GM04503 (cell line): ENCODE measurements at places on chromosomes 2 and 18.

- DNase-seq, result no peak
Observed at GRCh38 chr18:63664571-63664970, 2.9 kb upstream of the SERPINB3 start.

DNA sequence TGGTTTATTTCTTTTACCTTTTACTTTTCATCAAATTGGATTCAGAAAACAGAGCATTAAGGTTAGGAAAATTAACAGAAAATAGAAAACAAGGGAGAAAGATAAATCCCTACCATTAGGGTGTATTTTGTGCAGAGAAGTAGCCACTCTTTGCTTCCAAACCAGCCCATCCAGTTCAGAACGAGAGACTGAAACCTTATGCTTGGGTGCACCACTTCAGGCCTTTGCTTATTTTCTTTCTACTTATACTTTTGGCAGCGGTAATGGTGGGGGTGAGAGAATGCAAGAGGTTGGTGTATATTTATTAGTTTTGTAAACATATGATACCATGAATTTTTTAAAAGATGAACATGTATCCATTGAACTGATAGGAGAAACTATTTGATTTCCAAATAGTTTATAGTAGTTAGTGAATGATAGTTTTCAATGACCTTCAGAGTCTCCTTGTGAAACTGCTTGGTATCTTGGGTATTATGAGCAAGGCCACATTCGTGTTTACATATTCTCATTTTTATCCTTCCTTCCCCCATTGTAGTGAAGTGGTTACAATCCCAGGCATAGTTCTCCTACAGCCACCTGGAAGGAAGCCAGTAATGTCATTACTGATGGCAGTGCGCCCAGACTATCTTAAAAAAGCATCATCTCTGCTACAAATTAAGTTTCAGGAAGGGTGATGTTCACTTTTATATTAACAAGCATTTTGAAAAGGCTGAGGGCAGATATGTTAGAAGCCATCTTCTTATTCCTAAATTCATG is 60.8 kb downstream of the MFSD6 start:
- DNase-seq, result peak; percentile 90

- DNase-seq, result no peak
Observed at GRCh38 chr2:197877038-197877437, 72.6 kb downstream of the PLCL1 start.

- DNase-seq, result no peak
Observed at GRCh38 chr18:25669741-25670140, 317.8 kb upstream of the ZNF521 start.

DNA sequence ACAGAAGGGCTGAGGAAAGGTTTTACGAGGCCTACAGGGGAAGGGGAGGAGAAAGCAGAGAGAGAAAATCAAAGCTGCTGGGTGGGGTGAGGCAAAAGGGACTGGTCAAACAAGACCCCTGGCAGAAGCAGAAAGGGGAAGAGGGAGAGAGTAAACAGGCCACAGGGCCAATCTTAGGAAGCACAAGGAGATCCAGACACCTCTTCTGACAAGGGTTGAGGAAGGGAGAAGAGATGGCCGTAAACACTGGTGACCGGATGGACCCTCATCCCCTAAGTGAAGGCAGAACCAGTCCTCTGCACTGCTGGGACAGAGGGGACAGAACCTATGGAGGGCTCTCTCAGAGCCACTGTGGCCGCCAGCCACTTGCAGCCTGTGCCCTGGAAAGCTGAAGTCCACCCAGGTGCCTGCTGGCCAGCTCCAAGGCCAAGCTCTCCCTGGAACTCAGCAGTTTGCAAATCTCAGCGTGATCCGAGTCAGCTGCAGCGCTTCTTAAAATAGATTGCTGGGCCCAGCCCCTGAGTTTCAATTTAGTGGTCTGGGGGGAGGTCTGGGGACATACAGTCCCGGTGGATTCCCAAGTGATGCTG is 108.8 kb downstream of the TMEM163 start:
- DNase-seq, result no peak

DNA sequence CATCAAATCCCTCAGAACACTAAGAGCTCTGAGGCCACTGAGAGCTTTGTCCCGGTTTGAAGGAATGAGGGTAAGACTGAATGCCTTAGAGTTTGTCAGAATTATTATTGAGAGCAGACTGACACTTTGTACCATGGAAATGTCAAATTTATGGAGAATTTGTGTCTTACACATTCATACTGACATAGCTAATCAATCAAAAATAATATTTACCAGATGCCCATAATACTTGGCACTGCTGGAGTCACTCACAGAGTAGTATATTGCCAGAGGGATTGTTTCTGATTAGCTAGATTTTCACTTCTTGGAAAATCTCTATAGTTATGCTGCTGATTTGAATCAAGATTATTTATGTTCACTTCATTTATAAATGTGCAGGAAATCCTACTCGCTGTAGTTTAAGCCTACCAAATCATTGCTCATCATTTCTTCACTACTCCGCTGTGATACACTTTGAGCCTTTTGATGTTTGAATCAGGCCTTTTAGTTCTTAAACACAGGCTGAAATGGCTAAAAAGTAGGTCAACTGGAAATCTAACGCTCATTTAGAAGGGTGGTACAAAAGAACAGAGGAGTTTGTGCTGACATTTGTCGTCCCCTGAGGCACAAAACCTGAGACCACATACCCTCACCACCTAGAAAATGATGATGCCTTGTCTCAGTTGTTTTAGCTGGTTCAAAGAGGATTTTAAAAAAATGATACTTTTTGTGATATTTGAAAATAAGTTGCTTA is 96.1 kb upstream of the CSRNP3 start:
- DNase-seq, result no peak

DNA sequence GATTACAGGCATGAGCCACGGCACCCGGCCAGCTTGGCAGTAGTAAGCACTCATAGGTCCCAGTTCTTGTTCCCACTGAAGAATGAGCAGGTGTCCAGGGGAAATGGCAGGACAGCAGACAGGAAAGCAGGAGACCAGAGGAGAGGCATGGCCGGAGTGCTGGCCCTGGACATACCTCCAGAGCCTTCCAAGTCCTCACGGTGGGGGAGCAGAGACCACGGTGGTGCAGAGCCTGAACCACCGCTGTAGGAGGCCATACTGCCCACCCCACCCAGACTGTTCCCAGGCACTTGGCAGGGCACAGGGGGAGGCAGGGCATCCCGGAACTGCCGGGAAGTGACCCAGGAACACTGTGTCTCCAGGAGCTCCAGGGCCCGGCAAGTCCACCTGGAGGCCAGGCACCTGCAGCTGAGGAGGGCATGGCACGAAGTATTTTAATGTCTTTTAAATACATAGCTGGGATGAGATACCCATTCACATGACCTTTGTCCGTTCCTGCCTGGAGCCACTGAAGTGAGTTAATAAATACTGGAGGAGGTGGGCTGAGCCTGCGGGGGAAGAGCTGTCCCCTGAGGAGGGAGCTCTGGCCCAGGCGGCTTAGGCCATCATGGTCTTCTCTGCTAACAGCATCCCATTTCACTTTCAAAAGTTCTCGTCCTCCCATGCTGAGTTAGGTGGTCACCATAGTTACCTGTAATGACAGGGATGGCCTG is 49.7 kb upstream of the TFCP2L1 start:
- no peak for DNase-seq

DNA sequence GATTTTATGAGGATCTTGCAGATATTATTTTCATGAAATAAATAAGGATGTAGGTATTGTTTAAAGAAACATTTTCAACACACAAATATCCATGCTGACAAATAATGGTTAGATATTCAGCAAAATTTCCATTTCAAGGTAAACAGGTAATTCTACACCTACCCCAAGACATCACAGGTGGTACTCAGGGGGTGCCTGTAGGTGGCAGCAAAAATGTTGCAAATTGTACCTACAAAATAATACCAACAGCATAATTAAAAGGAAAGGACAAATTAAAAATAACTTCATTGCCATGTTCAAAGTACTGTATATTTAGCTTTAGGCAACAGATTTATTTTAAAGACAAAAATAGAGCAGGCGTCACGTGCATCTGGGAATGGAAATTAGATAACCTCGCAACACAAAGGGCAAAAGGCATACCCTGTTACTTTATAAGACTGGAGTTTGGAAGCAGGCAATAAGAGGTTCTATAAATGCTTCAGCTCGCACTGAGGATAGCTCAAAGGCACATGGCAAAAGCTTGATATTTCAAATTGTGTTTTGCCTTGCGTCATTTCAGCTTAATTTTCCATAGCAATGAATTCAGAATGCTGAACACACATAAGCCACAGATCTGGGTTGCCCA is 630.5 kb downstream of the TDRD15 start:
- DNase-seq, result no peak

DNA sequence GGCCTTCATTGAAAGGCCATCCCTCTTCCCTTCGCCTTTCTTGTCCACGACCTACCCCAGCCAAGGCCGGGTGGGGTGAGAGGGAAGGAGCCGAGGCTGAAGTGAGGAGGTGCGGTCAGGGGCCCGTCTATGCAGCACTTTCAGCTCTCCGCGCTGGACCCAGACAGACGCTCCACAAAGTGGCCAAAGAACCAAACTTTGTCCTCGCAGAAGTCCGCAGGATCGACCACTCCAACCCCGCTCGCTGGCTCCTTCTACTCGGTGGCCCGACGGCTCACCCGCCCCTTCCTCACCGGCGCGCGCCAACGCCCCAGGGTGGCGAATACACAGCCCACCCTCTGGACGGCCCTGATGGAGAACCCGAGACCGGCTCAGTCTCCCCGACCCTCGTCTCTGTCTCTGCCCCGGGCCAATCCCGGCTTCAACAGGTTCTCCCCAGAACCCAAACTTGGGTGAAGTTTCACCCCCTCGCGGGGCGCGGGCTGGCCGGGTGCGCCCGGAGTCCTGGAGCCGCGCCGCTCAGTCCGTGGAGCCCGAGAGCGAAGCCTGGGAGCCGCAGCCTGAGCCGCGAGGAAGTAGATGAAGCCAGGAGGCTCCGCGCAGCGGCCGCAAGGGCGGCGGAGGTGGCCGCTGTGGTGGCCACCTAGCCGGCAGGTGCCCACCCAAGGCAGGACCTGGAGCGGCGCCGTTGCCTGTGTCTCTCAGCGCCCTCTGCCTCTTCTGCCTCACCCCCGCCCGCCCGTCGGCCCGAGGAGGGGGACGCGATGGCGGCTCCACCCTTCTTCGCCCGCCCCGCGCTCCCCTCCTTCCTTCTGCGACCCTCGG is 26.7 kb upstream of the ALPP start:
- DNase-seq, result no peak

GRCh38 chr2:135600915-135601314 is 69.6 kb downstream of the R3HDM1 start:
- no peak for DNase-seq
